Globus pallidus (tissue), 1 donor: ENCODE measurements at places on chromosomes 7 and 10.

- DNase-seq, result no peak
These were observed 795.2 kb downstream of the REEP3 start for GRCh38 chr10:64316416-64316815.

GRCh38 chr7:138584696-138585095, 116.5 kb downstream of the SVOPL start:
- DNase-seq, result no peak

DNA sequence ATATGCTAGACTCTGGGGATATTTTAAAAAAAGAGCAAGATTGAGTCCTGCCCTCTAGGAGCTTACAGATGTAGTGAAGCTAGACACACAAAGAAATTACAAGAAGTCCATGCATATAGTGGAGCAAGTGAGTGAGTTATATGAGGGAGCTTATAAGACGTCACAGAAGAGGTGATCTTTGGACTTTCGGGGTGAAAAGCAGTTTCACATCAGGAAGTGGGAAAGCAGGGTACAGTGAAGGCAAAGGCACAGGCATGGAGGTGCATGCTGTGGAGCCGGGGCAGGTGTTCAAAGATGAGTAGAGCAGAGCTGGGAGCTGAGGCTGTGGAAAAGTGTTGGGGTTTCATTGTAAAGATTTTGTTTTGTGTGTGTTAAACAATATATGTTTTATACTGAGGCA, 38.5 kb upstream of the EXOC6 start:
- DNase-seq, result no peak

- DNase-seq, result no peak
These were observed 117.3 kb downstream of the FANK1 start for GRCh38 chr10:126013489-126014281.
